Dermis blood vessel endothelial cell (primary cell): ENCODE measurements at places on chromosomes 3 and 15. TPM values are rescaled to one million over a fixed set of nuclear protein-coding genes. Genes with fewer than 3 reads are reported as not detected.
A peak's percentile ranks its signal among the peaks of the same experiment; 100 is the strongest.

GRCh38 chr3:46375814-46376213 lies 5.1 kb downstream of the CCR5 start:
- no peak for DNase-seq

DNA sequence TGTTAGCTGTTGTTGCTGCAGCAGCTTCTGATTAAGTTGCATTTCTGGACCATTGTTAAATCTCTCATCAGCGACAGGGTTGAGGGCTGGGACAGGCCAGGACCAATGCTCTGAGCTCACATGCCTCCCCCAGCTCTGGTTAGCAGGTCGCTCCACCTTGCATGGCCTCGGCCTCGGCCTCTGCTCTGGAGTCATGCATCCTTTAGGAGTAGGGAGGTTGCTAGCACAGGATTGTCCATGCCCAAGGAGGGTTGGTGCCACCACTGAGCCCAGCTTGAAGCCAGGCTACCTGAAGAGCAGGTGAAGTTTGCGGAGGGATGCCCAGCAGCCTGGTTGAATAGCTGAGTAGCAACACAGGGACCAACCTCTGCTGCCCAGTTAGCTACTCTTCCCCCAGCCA lies 11.2 kb upstream of the CPNE9 start:
- DNase-seq: no peak

DNA sequence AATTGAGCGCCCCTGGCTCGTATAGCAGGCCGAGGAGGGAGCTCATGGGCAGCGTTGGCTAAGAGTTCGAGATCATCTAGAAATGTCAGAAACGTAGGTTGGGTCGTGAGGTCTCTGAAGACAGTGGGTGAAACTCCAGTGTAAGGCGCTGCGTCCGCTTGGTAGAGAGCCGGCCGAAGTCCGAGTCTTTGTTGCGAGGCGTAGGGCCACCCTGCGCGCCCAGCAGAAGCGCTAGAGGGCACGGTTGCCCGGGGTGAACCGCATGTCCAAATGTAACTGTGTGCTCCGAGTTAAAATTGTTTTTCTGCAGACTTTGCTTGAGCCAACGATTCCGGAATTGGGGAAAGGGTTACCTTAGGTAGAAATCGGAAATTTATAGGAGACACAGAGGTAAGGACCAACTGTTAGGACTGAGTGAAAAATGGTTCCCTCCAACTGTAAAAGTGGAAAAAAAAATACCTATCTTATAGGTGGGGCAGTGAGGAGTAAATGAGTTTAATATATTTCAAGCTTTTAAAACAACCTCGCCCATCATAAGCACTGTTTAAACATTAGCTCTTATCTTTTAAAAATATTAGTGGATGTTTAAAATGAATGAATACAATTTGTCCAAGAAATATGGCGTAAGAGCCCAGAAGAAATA lies 993 bp upstream of the SIAH2 start:
- DNase-seq: peak; percentile 75

DNA sequence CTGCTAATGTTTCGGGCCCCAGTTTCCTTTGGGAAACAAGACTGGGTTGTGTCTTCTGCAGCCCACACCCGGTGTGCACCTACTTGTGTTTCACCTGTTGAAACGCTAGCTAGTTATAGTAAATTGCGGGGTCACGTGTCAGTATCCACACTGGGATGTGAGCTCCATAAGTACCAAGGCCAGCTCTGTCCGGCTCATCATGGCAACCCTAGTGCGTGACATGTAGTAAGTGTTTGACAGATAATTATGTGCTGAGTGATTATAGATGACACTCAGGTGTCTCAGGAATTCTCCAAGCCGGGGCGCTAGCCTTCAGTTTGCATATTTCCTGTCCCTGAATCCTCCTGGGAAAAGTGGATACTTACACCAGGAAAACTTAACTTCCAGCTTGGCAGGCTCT lies 12.8 kb downstream of the APOD start:
- DNase-seq: no peak

- peak; percentile 40 for DNase-seq
These were observed 476.4 kb upstream of the KCNMB2 start for GRCh38 chr3:178059836-178060235.

- peak; percentile 73 for DNase-seq
These were observed 192.2 kb downstream of the MBNL1 start for GRCh38 chr3:152460936-152461335.

DNA sequence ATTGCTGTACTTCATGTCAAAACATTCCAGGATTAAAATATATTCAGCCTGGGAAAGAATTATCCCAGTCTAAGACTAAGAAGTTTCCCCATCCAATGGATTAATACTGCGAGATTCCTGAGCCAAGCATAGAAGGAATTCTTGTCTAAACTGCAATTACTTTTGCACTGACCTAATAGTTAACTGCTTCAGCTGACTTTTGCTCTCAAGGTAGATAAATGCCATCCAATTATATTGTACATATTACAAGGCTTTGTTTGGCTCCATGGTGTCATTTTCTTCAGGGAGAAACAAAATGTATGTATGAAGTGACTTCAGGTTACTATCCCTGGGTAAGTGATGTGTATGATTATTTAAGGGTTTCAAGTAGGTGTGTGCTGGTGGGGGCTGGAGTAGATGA lies 6.1 kb upstream of the IFT57 start:
- no peak for DNase-seq

- DNase-seq: peak; percentile 7
These were observed 200.0 kb downstream of the ZNF385D start for GRCh38 chr3:21551019-21551418.

- DNase-seq: no peak
These were observed 15.8 kb downstream of the TRAT1 start for GRCh38 chr3:108838436-108838835.

GRCh38 chr3:52396011-52396906 lies 48.6 kb downstream of the SEMA3G start:
- DNase-seq: no peak

DNA sequence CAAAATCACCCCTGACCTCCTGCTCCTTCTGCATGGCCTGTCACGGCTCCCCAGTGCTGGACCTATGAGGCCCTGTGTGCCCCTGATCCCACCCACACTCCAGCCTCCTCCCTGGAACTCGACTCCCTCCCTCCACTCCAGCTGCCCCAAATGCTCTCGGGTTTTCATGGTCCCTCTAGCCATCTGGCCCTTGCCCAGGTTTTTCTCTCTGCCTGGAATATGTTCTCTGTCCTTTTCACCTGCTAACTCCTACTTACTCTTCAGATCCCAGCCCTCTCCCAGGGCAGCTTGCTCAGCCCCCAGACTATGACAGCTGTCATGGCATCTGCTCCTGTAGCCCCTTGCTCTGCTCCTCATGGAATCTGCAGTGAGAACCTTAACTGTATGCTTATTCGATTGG lies 30.3 kb downstream of the DUSP7 start:
- DNase-seq: no peak

GRCh38 chr3:126149960-126150515 lies 30.3 kb downstream of the ALDH1L1 start:
- no peak for DNase-seq

DNA sequence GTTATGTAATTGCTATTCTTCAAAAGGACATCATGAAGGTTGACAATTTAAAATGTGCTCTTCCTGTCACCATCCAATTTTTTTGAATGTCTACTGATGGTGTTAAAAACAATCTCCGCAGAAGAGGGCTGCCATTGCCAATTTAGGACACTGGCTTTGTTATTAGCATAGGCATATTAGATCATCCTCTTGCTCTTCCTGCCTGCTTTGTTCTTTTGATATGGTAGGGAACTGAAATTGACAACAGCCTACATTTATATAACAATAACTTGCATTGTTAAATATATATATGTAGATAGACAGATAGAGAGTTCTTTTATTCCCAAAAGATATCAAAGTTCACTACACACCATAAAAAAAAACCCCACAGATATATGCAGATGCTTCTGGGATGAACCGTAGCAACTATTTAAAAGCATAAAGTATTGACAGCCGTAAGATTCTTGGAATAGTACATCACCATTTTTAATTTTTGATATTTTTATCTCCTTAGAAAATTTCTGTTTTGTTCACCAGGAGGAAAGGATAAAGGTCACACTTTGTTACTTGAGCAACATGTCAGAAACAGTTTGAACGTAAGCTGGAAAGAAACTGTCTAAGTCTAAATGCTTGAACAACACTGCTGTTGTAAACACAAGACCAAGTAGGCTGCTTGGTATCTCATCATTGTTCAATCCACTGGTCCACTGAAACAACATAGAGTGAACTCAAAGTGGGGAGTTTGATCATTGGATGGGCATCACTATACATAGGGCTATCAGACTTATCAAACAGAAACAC lies 66.5 kb downstream of the MDFIC2 start:
- no peak for DNase-seq

GRCh38 chr15:80485370-80486164 lies 81.4 kb downstream of the ARNT2 start:
- DNase-seq: no peak

GRCh38 chr3:11612515-11613188 lies 31.1 kb downstream of the VGLL4 start:
- no peak for DNase-seq

DNA sequence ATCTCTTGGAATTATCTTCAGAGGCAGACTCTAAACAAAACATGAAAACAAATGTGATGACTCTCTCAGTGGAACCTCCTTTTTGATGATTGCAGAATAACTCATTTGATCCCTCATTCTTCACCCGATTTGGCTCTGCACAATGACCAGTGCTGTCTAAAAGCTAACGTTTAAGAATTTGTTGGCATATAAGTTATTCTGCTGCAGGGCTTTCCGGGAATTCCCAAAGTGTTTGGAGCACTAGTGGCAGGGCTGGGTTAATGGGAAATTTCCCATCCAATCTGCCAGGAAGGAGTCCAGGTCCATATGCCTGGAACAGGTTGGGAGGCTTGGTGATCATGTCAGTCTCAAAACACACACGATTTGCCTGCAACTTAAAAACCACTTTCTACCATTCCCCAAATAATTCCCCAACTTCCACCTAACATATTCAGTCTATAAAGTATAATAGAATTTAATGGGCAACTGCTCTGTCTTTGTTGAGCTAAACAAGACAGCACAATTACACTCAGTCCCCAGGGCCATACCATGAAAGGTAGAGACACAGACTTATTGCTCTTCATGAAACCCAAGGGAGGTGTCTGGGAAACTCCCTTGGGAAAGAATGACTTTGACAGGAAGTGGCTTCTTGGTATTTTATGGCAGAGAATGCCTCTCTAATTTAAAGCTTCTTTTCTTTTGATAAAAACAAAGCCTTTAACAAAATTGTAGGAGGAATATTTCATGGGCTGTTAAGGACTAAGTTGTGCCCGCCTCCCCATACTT lies 38.0 kb downstream of the ARRDC4 start:
- DNase-seq: no peak

DNA sequence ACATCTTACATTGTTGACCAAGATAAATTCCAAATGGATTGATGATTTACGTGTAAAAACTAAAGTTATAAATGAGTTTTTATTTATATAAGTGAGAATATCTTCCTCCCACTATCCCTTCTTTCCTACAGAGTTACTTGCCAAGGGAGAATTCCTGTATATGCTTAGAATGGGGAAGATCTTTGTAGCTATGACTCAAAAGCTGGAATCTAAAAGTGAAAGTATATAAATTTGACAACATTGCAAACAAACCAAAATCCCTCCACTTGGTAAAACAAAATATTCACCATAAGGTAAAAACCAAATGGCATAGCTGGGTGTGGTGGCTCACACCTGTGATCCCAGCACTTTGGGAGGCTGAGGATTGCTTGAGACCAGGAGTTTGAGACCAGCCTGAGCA lies 52.7 kb upstream of the GCNT3 start:
- DNase-seq: no peak

DNA sequence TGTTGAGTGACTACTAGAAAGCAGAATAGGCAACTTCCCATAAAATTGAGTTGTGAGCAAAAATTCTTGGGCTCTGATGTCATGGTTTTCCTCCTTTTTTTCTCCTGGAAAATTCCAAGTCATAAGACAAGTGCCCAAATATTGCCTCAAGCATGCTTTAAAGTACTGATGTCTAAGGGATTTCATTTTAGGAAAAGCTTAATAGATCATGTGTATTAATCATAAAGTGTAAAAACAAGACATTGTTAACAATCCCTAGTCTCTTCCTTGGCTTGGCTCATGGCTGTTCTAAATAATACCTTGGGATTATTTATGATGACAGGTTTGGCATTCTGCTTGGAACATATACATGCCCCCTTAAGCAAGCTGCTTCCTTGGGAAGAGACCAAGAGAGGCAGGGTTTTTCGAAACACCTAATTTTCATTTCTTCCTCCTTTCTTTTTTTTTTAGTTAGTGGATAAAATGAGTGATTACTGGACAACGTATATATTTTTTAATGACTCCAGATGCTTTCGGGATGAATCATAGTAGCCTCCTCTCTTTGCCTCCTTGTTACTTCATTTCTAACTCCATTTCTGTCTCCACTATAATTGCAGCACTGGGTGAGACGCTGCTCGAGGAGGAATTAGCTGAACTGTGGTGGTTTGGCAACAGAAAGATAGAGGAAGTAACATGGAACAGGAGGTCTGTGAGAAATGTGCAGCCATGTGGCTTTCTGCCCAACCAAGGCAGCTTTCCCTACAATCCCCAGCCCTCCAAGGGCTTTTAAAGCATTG lies 104.9 kb downstream of the TPRG1 start:
- no peak for DNase-seq

GRCh38 chr3:189588475-189589178 lies 42.6 kb upstream of the TP63 start:
- no peak for DNase-seq

DNA sequence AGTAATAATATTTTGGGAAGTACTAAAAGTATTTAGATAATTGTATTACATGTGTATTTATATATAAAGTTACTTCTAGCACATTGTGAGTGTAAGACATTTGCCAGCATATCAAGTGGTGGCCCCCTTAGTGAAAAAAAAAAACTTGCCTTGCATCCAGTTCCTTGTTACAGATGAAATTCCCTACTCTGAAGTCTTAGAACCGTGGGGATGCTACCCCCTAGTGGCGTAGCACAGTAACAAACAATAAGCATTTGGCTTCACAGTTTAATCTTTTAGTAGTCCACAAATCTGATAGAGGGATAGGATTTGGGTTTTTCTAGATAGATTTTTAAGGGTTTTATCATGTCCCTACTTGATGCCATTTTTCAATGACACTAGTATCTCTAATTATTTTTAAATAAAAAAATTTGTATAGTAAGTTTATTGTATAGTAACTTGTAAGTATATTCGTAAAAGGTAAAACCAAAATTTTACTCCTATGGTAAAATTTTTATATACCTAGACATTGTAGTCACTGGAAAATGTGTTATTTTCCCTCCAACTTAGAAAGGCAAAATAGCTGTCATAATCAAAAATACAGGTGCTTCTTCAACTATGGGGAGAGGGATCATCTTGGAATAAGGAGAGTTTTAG lies 14.3 kb downstream of the SMC4 start:
- DNase-seq: peak; percentile 90

CLDN11 gene
- total RNA-seq: 103 and 515 TPM in 2 replicates

LNP1 gene
- 0.51 and 1.1 TPM in 2 replicates for total RNA-seq

RARB gene
- 1.2 and 1.5 TPM in 2 replicates for total RNA-seq

EFCC1 gene
- 5.9 and 12.1 TPM in 2 replicates for total RNA-seq

ZNF148 gene
- total RNA-seq: 33.7 and 38.0 TPM in 2 replicates

FAM43A gene
- 313 and 423 TPM in 2 replicates for total RNA-seq

CEMIP gene
- total RNA-seq: 0.51 and 0.85 TPM in 2 replicates

CFAP100 gene
- total RNA-seq: not detected in 2 replicates

NOP10 gene
- total RNA-seq: 181 and 222 TPM in 2 replicates

RNU5B-1 gene
- total RNA-seq: not detected in 2 replicates
